ENCODE measurements at places on chromosomes 16 and 17.

DNA sequence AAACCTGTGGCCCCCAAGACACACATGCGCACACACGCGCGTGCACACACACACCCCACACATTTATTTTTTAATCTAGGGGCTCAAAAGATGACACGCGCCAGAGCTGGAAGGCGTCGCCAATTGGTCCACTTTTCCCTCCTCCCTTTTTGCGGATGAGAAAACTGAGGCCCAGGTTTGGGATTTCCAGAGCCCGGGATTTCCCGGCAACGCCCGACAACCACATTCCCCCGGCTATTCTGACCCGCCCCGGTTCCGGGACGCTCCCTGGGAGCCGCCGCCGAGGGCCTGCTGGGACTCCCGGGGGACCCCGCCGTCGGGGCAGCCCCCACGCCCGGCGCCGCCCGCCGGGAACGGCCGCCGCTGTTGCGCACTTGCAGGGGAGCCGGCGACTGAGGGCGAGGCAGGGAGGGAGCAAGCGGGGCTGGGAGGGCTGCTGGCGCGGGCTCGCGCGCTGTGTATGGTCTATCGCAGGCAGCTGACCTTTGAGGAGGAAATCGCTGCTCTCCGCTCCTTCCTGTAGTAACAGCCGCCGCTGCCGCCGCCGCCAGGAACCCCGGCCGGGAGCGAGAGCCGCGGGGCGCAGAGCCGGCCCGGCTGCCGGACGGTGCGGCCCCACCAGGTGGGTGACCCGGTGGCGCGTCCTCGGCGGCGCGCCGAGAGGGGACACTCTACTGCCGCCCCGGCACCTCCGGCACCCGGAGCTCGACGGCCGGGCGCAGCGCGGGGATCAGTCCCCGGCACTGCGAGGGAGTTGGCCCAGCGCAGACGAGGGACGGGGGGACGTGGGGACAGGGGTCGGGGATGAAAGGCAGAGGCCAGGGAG is at the start of gene STAT5A:
STAT5A (plus strand) TSS at position 522 of the 826 bp plus-strand sequence. CDS start 914 bp downstream, outside the sequence.
- peak; percentile 85 for DNase-seq

GRCh38 chr17:69869667-69870066 is 205.4 kb upstream of the KCNJ16 start:
- DNase-seq, result no peak

DNA sequence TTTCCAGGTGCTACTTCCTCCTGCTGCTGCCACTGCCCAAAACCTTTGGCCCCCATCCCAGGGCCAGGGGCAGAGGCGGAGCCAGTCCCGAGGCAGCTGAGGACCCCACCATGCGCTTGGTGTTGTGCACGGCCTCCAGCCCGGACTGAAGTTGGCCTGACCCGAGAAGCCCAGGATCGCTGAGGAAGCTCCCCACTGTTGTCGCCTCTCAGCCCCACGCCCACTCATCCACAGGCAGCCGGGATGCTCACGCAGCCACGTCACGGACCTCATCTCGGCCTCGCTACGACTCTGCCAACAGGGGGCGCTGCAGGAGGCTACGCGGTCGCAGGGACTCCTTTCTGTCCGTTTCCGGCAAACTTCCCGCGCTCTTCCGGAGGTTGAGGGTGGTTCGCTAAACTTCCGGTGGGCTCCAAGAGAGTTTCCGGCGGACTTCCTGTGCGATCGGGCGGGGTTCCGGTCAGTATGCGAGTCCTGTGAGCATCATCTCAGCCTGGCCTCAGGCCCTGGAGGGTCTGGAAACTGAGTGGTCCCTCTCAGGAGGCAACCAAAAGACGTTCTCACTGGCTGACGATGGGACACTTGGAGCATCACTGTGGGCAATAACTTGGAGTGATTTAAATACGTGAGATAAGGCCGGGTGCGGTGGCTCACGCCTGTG is 12.4 kb downstream of the ZG16B start:
- DNase-seq, result peak; percentile 95

DNA sequence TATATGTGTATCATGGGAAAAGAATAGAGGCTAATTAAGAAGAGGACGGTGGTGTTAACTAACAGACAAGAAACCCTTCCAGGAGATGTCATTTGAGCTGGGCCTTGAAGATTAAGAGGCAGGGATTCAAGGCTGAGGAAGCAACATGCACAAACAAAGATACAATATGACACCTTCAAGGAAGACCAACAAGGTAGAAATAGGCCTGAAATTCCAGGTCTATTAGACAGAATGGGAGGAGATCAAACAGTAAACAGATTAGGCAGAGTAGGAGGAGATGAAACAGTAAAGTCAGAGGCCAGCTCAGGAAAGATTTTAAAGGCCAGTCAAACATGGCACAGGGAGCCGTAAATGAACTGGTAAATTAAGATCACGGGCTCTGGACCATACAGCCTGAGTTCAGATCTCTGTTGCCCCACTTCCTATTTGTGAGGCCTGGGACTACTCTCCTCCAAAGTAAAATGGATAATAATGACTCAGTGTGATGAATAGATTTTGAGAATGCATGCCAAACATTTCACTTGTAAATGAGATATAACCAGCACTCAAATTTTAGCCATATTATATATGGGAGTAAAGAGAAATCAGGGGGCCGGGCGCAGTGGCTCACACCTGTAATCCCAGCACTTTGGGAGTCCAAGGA is 38.9 kb downstream of the USP31 start:
- DNase-seq, result no peak

DNA sequence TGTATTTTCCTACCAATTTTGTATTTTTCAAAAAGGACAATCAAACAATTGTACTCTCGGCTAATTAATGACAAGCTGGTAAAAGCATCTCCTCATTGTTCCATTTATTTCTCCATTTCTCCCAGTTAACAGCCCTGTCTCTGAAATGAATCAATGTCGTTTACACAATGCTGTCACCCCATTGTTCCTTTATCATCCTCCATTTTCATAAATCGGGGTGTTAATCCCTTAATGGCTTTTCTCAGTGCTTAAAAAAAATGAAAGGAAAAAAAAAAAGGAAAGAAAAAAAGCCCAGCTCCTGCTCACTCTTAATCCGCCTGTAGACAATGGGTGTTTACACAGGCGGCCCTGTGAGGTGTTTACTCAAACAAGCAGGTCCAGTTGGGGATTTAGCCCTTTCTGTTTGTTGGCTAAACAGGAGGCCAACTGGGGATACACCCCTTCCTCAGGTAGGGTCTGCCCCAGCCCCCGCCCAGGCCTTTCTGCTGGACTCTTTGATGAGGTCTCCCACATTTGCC is 86.8 kb upstream of the SALL1 start:
- no peak for DNase-seq

GRCh38 chr16:46997844-46998243 is 24.4 kb upstream of the DNAJA2 start:
- no peak for DNase-seq

DNA sequence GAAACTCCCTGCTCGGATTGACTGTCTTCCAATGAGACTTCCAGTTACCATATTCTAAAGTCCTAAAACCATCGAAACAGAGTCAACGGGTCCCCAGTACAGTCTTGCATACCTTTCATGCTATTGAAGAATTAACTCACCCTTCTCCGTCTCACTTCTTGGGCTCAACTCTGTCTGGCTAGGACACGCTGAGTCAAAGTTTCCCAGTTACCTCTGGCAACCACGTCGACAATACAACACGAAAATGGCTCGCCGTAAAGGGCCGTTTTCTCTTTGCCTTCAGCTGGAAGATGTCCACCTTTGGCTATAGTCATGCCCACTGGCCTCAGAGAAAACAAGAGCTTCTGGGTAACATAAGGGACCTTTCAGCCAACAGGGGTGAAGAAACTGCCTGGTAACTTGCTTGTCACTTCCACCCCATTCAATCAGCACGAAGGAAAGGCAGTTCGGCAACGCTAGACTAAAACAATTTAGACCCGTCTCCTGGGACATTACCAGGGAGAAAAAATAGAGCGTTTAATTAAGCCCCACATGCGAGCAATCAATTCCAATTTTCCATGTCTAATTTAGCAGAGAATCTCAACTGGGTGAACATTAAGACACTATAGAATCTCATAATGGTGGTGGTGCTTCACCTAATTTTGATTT is 21.5 kb downstream of the KCNG4 start:
- no peak for DNase-seq

DNA sequence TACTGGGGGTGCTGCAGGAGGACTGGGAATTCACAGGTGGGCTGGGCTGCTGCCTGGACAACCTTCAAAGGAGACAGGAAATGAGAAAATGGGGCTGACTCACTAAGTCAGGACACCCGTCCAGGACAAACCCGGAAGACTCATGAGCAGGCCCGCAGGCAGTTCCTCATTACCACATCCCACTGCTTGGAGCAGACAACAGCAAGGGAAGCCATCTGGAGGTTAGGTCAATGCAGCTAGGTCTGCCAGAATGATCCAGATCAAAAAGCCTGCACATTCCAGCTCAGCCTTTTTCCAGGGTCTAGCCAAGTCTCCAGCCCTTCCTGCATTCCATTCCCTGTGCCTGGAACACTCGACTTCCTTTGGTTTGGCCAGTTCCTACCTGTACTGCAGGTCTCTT is 536.5 kb upstream of the CDH11 start:
- DNase-seq, result no peak

DNA sequence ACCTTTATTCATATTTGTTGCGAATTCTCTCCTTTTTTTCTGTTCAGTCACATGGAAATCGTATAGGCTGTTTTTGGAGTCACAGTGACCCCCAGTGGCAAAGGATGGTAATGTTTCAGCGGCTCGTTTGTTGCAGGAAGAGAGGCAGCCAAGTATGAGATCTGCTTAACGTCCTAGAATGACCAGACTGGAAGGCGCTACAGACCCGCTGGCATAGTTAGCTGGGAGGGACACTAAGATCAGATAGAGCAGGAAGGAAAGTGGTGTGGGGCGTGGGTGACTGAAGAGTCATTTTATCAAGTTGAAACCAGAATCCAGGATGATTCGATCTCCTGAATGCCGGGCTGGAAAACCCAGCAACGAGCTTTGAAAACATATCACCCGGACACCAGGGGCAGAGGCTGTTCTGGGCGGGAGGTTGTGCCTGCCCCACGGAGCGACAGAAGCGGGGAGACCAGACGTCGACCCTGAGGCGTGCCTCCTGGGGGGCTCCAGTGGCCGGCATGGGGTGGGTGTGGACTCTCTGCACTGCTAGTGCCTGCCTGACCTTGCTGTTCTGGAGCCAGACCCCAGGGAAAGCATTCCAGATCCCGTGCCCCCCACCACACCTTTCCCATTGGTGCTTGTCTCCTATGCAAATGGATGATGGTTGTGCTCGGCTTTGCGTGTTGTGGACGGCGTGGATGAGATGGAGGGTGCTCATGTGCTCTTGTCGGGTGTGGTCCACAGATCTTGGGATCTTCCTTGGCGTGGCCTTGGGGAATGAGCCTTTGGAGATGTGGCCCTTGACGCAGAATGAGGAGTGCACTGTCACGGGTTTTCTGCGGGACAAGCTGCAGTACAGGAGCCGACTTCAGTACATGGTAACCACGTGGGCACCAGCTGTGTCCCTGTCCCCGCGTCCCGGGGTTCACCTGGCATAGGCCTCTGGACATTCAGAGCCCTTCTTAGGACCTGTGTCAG is 7.7 kb downstream of the IL34 start:
- DNase-seq, result peak; percentile 88

DNA sequence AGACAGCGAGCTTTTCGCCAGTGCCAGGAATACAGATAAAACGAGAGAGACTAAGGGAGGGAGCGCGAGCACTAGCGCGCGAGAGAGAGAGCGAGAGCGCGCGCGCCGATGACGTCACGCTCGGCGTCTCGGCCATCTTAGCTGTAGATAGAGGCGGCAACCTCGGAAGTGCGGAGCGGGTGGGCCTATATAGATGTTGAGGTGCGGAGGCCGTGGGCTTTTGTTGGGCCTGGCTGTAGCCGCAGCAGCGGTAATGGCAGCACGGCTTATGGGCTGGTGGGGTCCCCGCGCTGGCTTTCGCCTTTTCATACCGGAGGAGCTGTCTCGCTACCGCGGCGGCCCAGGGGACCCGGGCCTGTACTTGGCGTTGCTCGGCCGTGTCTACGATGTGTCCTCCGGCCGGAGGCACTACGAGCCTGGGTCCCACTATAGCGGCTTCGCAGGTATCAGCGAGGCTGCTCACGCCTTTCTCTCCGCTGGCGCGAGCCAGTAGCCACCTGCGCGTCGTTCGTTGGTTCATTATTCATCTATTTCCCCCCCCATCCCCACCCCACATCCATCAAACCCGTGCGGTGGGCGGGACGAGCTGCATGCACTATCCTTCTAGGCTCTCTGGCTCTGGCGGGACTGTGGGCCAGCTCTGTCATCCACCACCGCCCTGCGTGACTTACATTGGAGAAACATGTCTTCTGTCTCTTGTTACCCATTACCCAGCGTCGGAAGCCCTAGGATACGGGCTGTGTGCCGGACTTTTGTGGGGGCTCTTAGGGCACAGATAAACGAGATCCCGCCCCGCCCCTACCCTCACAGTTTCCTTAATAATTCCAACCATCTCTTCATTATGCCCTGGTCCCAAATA is 795 bp downstream of the CYB5D2 start:
- peak; percentile 92 for DNase-seq

DNA sequence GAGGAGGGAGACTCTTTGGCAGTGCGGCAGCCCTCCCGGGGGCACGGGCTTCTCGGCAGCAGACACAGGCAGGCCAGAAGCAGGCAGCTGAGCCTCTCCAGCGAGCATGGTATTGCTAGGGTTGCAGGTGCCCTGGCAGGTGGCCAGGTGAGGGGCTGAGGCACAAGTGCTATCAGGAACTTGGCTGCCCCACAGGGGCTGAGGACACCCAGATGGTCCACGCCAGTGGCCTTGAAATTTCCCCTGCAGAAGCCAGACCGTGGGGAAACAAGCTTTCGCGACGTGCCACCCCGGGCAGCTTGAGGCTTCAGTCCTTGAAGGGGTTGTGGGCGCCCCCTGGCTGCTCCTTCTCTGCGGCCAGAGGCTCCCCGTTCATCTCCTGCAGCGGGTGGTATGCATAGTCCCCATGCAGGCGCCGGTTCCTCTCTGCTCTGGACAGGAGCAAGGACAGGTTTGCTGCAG is 8.5 kb downstream of the NAGPA start:
- no peak for DNase-seq

GRCh38 chr16:76277460-76278030 is 344 bp downstream of the CNTNAP4 start:
- DNase-seq, result no peak

- no peak for DNase-seq
Observed at GRCh38 chr16:55678161-55678821, 22.5 kb downstream of the SLC6A2 start.

GRCh38 chr16:25005445-25006306 is 9.5 kb downstream of the ARHGAP17 start:
- no peak for DNase-seq

DNA sequence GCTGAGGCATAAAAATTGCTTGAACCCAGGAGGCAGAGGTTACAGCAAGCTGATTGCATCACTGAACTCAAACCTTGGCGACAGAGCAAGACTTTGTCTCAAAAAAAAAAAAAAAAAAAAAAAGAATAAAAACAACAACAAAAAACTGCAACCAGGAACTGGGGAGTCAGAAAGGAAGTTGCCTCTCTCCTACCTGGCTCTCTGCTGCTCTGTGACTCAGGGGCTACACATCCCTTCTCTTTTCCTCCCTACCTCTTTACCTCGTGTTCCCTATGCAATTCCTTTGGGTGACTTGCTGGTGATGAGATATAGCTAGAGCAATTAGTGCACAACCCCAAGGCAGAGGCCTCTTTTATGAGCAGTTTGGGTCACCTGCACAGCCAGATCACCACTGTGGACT is 95.9 kb downstream of the ABCC1 start:
- DNase-seq, result no peak
